PC-3 (cell line): ENCODE measurements at places on chromosomes 4 and X. TPM values are rescaled to one million over a fixed set of nuclear protein-coding genes. Genes with fewer than 3 reads are reported as not detected.

- peak; percentile 91 for DNase-seq
Measured at GRCh38 chrX:153972368-153973126, at the start of gene TMEM187. Gene TMEM187 (plus strand): TSS chrX:153972754. CDS start chrX:153982063, 9,309 bp downstream.

DNA sequence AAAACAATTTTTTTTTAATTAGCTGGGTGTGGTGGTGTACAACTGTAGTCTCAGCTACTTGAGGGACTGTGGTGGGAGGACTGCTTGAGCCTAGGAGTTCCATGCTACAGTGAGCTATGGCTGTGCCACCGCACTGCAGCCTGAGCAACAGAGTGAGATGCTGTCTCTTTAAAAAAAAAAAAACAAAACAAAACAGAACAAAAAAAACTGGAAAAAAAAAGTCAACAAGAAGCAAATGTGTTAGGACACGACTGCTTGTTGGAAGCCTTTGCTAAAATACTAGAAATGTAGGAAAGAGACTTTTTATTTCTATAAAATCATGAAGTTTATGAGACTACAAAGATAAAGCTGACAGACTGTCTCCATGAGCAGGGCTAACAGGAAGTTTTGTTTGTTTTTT is 87.2 kb downstream of the SH3RF1 start:
- DNase-seq: no peak

GRCh38 chrX:30589146-30589888 is 11.8 kb upstream of the TASL start:
- DNase-seq: no peak

Gene OPRPN
- not detected in 2 replicates for total RNA-seq

- no peak for DNase-seq
Measured at GRCh38 chrX:110699109-110699508, 96.5 kb downstream of the CHRDL1 start.

DNA sequence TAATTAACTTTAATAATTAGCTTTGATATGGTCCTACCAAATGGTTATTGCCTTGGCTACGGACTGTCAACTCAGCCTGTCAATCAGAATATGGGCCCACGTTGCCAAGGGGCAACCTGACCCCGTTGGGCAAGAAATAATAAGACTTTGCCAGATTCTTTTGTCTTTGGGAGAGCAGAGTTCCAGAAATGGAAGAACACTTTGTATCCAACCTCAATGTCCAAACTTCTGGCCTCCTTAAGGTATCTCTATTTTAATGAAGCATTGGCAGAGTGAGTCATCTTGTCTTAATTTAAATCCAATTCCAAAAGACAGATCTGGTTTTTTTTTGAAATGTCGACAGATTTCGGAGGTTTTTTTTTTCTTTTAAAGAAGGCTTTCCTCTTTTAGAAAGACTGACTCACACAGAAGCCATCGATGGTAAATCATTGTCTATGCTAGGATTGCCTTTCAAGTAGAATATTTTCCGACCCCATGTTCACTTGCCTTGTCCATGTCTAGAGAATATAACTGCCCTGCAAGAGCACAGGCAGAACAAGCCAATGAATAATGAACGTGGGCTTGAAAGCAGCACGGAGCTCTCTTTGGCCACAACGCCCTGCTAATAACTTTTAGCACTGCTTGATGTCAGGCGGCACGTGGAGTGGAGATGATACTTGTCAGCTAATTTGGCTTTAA is 190.3 kb upstream of the GATB start:
- DNase-seq: no peak

DNA sequence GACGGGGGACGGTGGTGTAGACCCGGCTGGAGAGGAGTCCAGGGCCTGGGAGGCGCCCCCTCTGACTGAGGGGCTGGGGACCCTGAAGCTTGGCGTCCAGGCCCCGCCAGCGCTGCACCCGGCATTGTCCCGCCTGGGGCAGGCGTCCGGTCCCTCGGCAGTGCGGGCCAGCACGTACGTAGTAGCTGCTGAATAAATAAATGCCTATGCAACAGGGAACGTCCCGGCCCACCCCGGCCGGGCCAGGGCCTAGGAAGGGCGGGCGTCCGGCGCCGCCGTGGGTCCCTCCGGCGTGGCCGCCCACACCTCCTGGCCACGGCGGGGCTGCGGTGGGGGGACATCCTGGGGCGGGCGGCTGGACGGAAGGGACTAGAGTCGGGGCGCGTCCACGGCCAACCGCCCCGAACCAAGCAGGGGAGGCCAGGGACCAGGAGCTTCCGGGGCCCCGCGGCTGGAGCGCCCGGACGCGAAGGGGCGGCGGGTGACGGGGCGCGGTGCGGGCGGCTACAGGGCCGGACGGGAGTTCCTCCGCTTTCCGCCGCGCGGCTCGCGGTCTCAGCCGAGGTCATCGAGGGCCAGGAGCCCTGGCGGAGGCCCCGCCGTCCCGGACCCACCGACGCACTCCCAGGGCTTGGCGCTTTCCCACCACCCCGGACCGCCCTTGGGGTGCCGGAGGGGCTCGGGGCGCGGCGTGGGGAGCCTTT is 886 bp upstream of the WWC2 start:
- DNase-seq: peak; percentile 42

Gene CEP44
- 8.1 and 8.4 TPM in 2 replicates for total RNA-seq

Gene SPANXN2
- total RNA-seq: not detected in 2 replicates

DNA sequence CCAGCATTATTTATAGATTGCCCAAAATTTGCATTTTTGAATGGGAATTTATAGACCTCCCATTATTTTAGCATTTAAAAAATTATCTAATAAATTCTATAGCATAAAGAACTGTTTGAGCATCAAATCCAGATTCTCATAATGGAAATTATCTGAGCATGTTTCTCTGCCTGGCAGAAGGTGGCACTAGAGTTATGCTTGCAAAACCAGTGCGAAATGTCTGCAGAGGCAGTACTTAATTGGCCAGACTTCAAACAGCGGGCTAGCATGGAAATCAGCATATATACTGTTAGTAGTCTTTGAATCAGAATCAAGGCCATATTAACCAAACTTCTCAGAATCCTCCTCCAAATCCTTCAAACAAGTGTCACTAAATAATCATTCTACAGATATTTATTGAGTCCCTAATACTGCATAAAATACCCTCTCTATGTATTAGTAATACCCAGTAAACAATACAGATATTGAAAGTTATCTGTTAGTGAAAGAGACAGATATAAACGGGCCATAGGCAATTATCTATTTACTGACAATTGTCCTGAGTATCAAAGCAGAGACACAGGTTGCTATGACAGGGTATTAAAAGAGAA is 78.7 kb upstream of the DCLK2 start:
- DNase-seq: peak; percentile 60

GRCh38 chr4:58507079-58507478 is 1396.9 kb upstream of the IGFBP7 start:
- DNase-seq: no peak

DNA sequence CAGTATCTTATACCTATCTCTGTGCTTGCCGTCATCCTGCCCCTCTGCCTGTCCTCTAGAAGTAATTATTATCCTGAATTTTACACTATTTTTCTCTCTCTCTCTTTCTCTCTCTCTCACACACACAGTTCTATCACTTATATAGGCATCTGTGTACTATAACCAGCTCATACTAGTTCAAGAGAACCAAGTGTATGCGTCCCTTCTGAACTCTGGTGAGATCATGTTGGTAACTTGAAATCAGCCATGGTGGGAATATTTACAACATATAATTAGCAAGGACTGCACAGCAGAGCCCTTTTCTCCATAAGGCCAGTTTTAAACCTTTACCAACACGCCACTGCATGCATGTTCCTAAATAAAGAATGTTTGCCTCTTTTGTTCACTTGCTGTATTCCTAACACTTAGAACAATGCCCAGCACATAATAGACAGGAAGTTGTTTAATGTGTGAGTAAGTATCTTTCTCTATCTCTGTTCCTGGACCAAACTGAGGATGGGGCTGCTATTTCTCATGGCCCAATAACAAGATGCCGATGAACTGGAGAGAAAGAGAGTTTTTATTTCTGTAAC is 51.1 kb upstream of the IL21 start:
- no peak for DNase-seq

Gene KDR
- 0.63 and 0.66 TPM in 2 replicates for total RNA-seq
